ENCODE measurements at places on chromosomes 2 and 18.
A peak's percentile ranks its signal among the peaks of the same experiment; 100 is the strongest.

- no peak for ATAC-seq
Measured at GRCh38 chr18:74773171-74773624, 175.5 kb downstream of the ZNF407 start.

- no peak for ATAC-seq
Measured at GRCh38 chr18:55641486-55641885, 53.5 kb upstream of the TCF4 start.

- ATAC-seq: peak; percentile 63
Measured at GRCh38 chr2:85516653-85517389, 22.1 kb upstream of the MAT2A start.

DNA sequence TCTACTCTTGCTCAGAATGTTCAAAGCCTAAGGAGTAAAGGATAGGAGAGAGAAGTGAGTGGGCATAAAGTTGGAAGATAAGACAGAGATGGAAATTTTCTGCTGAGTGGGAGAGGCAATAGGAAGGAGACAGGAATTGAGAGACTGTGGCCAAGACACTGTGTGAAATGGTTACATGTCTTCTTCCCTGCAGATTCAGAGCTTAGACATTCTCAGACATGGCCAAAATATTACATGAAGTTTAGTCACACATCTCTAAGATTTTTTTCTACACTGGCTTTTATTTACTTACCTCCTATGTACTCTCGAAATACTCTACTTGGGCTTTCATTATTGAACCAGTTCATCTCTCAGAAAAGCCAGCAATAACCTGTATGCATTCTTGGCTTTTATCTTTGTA is 363.0 kb upstream of the FANCL start:
- ATAC-seq: no peak

DNA sequence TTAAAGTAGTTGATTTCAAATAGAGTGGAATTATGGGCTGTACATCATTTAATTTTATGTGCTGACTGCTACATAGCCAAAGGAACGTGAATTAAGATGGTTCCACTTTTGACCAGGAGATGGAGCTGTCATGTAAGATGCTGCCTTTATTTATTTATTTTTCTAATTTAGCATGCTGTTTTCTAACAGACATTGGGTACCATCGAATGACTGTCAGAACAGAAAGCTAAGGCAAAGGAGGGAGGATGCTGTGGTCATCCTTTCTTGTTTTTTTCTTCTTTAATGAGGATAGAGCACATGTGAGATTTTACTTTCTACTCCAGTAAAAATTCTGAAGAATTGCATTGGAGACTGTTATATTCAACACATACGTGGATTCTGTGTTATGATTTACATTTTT is at the start of gene SCN2A:
Gene SCN2A, plus strand, starts transcription at position 185 of the 400 bp plus-strand sequence. CDS start 56,410 bp downstream, outside the sequence.
- ATAC-seq: no peak

- ATAC-seq: no peak
Measured at GRCh38 chr2:151302404-151302803, 12.9 kb upstream of the NMI start.

DNA sequence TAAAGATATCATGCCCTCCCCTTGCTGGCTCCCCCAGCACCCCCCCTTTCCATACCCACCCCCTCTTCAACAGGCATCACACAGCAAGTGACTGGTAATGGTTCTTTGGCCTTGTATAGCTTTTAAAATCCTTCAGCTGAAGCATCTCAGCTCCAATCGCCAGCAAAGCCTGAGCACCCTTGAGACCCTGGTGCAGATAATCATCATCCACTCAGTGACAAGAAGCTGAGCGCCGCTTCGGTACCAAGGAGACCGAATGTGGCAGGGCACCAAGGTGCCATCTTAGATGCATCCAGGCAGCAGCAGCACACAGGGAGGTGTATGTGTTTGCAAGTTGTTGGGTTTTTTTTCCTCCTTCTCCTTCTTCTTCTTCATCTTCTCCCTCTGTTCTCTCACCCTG is 232.7 kb downstream of the BCL11A start:
- ATAC-seq: no peak
